ENCODE measurements at places on chromosomes 2 and 18.
A peak's percentile ranks its signal among the peaks of the same experiment; 100 is the strongest.

GRCh38 chr2:59875836-59876235, 677.6 kb downstream of the BCL11A start:
- no peak for DNase-seq

GRCh38 chr2:15940661-15941480, 521 bp downstream of the MYCN start:
- no peak for DNase-seq

- peak; percentile 13 for DNase-seq
These were observed 9.9 kb upstream of the ODC1 start for GRCh38 chr2:10457846-10458598.

GRCh38 chr2:69804416-69804815, 25.0 kb upstream of the GMCL1 start:
- no peak for DNase-seq

GRCh38 chr2:3409627-3410170, 30.2 kb downstream of the TRAPPC12 start:
- no peak for DNase-seq

GRCh38 chr18:48616484-48617255, 77.8 kb downstream of the CTIF start:
- DNase-seq: no peak

- DNase-seq: no peak
These were observed 21.6 kb downstream of the ZEB2 start for GRCh38 chr2:144498277-144498676.

DNA sequence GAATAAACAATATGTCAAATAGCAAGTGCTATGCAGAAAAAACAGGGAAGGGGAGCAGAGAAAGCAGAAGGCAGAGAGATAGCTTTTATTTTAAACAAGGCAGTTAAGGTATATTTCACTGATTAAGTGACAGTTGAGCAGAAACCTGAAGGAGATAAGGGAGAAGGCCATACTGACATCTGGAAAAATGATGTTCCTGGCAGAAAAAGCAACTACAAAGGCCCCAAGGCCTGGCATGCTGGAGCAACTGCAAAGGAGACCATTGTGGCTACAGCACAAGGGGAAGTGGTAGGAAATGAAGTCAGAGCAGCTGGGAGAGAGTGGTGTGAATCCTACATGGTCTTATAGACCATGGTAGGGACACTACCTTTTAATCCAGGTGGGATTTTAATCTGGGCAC, 8.9 kb upstream of the PCBP1 start:
- DNase-seq: no peak

- peak; percentile 6 for DNase-seq
These were observed 32.7 kb upstream of the ZDBF2 start for GRCh38 chr2:206241736-206242135.

DNA sequence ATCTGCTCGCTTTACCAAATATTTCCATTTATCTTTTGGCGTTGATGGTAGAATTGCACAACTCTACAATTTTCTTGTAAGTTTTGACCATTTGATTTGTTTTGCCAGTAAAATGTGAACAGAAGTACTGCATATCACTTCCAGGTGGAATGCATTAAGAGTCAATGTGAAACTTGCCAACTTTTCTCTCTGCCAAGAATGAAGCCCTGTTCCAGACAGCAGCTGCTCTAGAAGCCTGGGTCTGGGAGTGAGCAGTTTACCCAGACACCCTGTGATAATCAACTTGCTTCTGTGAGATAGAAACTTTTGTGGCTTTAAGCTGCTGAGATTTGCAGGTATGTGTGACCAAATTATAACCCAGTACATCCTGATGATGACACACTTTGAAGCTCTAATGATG, 115.9 kb upstream of the SYT4 start:
- DNase-seq: no peak

- DNase-seq: no peak
These were observed 37.9 kb downstream of the INHBB start for GRCh38 chr2:120383631-120384340.

DNA sequence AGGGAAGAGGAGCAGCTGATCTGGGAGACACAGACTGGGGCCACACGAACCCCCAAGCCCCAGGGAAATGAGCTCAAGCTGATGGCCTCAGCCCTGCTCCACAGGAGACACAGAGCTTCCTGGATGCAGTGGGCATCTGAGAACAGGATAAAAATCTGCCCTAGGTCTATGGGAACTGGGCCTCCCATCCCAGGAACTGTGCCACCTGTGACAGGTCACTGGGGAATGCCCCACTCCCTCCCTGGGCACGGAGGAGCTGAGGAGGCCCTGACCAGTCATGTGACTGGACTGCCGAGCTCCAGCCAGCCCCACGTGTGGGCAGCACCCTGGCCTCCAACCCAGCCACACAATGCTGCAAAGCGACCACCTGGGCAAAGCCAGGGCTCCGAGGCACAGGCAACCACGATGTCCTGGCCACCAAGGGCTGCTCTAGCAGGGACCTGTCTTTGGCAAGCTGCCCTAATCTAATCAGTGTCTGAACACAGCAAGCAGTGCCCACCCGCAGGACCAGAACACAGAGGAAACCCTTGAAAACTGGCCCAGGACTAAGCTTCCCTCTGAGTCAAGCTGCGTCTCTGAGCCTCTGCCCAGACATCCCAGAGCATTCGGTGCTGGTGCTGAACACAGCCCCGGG, 57.8 kb upstream of the ID2 start:
- DNase-seq: no peak

All from fibroblast of skin of right biceps (primary cell).